ENCODE measurements at places on chromosomes 16 and 17.

DNA sequence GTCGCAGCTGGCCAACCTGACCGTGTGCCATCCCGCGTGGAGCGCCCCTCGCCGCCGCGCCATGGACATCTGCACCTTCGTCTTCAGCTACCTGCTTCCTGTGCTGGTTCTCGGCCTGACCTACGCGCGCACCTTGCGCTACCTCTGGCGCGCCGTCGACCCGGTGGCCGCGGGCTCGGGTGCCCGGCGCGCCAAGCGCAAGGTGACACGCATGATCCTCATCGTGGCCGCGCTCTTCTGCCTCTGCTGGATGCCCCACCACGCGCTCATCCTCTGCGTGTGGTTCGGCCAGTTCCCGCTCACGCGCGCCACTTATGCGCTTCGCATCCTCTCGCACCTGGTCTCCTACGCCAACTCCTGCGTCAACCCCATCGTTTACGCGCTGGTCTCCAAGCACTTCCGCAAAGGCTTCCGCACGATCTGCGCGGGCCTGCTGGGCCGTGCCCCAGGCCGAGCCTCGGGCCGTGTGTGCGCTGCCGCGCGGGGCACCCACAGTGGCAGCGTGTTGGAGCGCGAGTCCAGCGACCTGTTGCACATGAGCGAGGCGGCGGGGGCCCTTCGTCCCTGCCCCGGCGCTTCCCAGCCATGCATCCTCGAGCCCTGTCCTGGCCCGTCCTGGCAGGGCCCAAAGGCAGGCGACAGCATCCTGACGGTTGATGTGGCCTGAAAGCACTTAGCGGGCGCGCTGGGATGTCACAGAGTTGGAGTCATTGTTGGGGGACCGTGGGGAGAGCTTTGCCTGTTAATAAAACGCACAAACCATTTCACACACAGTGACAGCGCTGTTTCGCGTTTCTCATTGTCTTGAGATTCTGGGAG lies 2.0 kb upstream of the ZACN start:
- DNase-seq, result peak; percentile 73

DNA sequence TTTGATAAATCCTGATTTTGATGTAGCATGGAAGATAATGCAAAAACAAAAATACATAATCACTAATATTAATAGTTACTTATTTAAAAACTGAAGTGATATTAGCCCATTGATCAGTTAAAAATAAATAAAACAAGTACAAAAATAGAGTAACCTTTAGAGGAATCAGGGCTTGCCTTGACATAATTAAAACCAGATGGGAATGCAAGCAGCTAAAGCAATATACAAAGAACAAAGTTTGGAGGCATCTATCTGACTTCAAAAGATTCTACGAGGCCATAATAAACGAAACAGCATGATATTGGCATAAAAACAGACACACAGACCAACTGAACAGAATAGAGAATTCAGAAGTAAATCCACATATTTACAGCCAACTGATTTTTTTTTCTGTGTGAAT lies 15.0 kb upstream of the HEATR3 start:
- no peak for DNase-seq

DNA sequence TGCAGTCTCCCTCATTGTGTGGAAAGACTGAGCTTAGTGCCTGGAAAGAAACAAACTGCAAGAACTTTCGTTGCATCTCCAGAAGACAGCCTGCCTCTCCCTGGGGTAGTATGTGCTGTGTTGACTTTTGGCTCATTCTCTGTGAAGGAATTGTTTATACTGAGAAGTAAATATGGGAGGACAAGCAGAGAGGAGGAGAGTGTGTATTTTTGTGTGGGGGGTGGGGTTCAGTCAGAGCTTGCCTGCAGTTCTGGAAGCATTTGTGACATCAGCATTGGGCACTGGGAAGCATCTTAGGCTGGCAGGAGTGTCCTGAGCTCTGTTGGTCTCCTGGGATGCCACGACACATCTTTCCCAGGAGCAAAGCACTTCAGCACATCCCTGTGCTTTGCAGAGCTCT lies 147.9 kb downstream of the HS3ST3B1 start:
- no peak for DNase-seq

GRCh38 chr17:17063546-17064122 lies 21.4 kb downstream of the MPRIP start:
- no peak for DNase-seq

GRCh38 chr16:31008149-31008548 lies 2.3 kb downstream of the STX1B start:
- DNase-seq, result no peak
